ENCODE measurements at places on chromosomes 6 and 20. TPM values are rescaled to one million over a fixed set of nuclear protein-coding genes. Genes with fewer than 3 reads are reported as not detected.

Gene CCDC28A
- 39.5 TPM for polyA plus RNA-seq

Gene RCAN2
- not detected for polyA plus RNA-seq

Gene OXT
- polyA plus RNA-seq: 0.59 TPM

Gene RBM24
- polyA plus RNA-seq: not detected

Gene CITED2
- polyA plus RNA-seq: 15.8 TPM

Gene LPA
- not detected for polyA plus RNA-seq

Gene MAFB
- polyA plus RNA-seq: not detected

Gene COL20A1
- not detected for polyA plus RNA-seq

Gene CST2
- not detected for polyA plus RNA-seq

Gene ARMC12
- 0.39 TPM for polyA plus RNA-seq

Gene PDYN
- not detected for polyA plus RNA-seq

Gene HUS1B
- 2.2 TPM for polyA plus RNA-seq

Gene HLA-DOB
- 368 TPM for polyA plus RNA-seq

Gene GPX5
- polyA plus RNA-seq: not detected

Gene HDGFL1
- not detected for polyA plus RNA-seq

Gene NINL
- 1.8 TPM for polyA plus RNA-seq

Gene C6orf58
- not detected for polyA plus RNA-seq

Gene ITPA
- polyA plus RNA-seq: 49.3 TPM

Gene GSTA3
- polyA plus RNA-seq: not detected

Gene FOXQ1
- not detected for polyA plus RNA-seq
